ENCODE measurements at places on chromosomes 16 and 17.

GRCh38 chr16:81565321-81566028 lies 120.9 kb downstream of the CMIP start:
- DNase-seq, result no peak

GRCh38 chr17:78739331-78739931 lies 42.6 kb downstream of the CYTH1 start:
- no peak for DNase-seq

DNA sequence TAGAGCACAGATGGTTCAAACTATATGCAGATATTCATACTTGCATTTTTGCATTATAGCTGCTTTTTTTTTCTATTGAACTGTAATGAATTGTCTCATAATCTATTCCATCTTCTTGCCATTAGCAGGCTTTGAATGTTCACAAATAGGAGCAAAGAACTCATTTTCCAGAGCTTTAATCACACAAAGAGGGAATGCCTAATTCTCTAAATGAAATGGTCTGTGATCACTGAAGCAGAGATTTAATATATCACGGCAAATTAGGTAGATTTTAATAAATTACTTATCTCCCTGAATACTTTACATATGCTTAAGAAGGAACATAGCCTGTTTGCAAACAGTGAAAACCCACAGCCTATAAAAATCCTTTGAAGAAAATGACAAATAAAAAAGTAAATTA lies 97.6 kb upstream of the AKTIP start:
- no peak for DNase-seq

- no peak for DNase-seq
Observed at GRCh38 chr17:67151717-67152116, 93.3 kb downstream of the HELZ start.

- no peak for DNase-seq
Observed at GRCh38 chr16:50390371-50390771, 21.6 kb upstream of the BRD7 start.

- no peak for DNase-seq
Observed at GRCh38 chr16:81216706-81217105, 21.8 kb upstream of the BCO1 start.

- DNase-seq, result no peak
Observed at GRCh38 chr17:40329839-40330794, 21.1 kb downstream of the RARA start.

GRCh38 chr16:53433930-53434376 lies 318 bp upstream of the RBL2 start:
- no peak for DNase-seq

GRCh38 chr17:55617441-55617840 lies 105.2 kb downstream of the TMEM100 start:
- DNase-seq, result no peak

DNA sequence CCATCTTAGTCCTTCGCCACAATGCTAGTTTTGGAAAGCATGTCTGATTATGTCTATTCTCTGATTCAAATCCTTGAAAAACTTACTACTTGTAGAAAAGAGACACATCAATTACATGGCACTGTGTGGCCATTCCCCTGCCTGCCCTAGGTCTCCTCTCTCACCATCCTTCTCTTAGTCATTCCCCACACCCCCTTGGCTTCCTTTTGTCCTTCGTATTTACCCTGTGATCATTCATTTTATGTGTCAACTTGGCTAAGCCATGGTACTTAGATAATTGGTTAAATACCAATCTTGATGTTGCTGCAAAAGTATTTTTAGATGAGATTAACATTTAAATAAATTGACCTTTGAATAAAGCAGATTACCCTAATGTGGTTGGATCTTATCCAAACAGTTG lies 122.9 kb upstream of the CDH11 start:
- no peak for DNase-seq

DNA sequence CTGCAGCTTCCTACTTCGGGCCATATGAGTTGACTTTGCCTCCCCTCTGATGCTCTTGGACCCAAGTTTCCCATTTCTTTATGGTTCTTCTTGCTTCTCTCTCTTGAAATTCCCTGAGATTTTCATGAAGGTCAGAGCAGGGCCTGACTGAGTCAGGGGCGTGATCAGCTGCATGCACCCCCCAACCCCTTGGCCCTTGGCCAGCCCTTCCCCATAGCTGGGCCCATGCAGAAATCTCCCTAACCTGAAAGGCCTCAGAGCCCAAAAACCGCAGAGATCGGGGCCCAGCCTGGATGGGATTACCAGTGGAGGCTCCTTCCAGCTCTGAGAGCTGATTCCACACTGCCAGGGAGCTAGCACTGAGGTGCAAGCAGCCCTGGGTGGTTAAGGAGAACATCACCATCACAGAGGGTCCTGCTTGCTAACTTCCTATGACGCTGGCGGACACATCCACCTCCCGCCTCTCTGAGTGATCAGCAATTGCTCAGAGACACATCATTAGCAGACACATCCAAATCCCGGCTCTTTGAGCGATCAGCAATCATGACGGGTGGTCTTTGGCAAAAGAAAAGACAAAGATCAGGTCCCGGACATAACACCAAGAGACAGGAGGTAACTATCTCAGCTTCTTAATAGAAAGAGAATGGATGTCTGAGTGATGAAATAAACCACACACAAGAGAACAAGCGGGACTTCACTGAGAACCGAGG lies 161.5 kb downstream of the C16orf78 start:
- no peak for DNase-seq

DNA sequence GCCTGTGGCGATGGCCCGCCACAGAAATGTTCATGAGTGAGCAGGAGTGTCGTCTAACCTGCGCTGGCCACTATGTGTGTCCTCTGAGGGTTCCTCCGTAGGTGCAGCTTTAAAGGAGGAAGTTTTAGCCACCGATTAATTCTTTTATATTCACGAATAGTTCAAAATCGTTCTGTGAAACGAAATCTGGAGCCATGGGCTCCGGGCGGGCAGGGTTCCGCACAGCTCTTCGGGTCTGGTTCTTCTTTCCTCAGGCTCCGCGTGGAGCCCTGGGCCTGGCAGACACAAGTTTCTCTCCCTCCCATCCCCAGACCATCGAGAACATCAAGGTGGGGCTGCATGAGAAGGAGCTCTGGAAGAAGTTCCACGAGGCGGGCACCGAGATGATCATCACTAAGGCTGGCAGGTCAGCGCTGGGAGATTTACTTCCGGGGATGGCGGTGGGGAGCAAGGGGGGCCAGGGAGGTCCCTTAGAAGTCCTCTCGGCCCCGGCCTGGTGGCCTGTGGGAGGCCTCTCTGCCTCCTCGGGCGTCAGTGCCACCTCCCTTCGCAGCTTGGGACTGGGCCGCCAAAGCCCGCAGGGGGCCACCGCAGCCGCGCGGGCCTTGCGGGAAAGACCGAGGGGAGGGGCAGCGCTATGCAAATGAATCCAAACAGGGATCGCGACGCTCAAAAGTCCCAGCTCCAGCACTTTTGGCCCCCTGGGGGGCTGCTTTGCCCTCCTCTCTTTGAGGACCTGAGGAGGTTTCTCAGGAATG lies 5.2 kb downstream of the TBX4 start:
- no peak for DNase-seq

All from stimulated activated CD8-positive, alpha-beta memory T cell treated with anti-CD3 and anti-CD28 coated beads, Interleukin-15, amount 100 ng/mL, for 24 hours (primary cell).